ENCODE measurements at places on chromosomes 7 and 10.

GRCh38 chr7:105934572-105935185 lies 28.4 kb upstream of the CDHR3 start:
- no peak for DNase-seq

DNA sequence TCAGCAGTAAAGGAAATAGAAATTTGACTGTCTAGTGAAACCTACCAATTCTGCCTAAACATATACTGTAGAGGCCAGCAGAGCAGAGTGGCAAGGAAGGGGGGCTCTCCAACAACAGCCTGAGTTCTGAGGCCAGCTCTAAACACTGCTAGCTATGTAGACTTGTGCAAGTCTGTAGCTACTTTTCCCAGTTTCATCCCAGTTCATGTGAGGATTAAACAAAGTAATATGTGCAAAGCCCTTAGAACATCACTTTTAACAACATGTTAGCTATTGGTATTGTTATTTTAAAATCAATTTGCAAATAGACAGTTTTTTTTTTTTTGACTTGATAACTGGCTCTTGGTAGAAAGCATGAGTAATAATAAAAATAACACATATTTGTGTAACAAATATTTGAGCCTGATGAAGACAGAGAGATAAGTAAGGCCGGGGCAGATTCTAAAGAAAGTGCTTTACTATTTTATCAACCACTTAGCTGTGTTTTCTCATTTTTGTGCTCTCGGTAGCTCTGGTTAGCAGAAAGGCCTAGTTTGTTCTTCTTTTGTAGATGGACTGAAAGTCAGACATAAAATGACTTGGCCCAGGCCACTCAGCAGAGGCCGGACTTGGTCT lies 9.3 kb downstream of the CHST12 start:
- no peak for DNase-seq

DNA sequence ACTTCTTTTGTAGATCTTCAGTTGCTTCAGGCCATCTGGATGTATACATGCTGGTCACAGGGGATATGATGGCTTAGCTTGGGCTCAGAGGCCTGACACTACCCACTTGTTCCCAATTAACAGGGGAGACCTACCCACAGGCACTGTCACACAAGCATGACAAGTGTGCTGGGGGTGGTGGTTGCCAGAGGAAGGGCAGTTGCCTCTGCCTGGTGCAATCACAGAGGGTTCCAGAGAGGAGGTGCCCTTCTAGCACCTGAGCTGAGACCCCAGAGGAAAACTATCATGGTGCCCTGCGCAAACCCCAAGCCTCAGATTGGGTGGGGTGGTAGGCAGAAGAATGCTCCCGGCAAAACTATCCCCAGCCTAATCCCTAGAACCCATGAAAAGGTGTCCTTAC lies 65.6 kb upstream of the NANOS1 start:
- DNase-seq = no peak

- DNase-seq = no peak
These were observed 3.9 kb downstream of the ATXN7L1 start for GRCh38 chr7:105872491-105872890.

DNA sequence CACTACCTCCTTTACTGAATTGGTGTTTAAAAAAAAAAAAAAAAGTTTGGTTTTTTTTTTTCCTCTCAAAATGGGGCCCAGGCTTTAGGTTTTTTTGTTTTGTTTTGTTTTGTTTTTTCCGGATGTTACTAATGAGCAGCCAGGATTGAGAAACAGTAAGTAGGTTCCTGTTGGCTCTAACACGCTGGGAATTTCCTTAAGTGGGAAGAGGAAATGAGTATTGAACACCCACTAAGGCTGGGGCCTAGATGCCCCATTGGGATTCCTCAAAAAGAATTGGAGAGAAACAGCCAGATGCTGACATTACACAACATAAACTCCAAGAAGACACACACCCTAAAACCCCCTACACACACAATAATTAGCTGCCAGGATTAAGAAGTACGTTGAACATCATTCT lies 102.2 kb upstream of the NANOS1 start:
- no peak for DNase-seq

DNA sequence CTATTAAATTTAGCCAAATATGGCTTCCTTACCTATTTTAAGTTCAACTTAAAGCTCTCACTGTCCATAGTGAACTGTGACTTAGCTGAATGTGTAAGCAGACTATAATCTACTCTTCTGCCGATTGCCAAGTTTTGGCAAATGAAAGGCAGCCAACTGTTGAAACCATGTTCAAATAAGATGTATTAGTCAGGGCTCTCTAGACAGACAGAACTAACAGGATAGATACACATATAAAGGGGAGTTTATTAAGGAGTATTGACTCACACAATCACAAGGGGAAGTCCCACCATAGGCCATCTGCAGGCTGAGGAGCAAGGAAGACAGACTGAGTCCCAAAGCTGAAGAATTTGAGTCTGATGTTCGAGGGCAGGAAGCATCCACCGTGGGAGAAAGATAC lies 837.7 kb upstream of the AUTS2 start:
- DNase-seq = no peak

DNA sequence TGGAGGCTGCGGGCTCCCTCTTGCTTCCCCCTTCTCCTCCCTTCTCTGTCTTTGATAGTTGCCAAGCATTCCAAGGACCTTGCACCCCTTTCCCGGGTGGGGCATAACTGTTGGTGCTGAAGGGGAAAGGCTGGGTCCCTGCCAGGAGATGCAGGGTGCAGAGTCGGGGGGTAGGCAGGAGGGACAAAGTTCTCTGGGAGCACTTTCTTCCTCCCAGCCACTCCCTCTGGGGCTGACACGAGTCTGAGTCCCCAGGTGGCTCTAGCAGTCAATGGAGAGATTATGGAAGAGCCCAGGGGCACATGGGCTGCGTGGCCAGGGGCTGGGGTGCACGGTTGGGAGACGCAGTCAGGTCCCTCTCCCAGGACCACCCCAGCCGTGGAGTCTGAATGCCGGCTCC lies 2.1 kb downstream of the CLDN15 start:
- no peak for DNase-seq

DNA sequence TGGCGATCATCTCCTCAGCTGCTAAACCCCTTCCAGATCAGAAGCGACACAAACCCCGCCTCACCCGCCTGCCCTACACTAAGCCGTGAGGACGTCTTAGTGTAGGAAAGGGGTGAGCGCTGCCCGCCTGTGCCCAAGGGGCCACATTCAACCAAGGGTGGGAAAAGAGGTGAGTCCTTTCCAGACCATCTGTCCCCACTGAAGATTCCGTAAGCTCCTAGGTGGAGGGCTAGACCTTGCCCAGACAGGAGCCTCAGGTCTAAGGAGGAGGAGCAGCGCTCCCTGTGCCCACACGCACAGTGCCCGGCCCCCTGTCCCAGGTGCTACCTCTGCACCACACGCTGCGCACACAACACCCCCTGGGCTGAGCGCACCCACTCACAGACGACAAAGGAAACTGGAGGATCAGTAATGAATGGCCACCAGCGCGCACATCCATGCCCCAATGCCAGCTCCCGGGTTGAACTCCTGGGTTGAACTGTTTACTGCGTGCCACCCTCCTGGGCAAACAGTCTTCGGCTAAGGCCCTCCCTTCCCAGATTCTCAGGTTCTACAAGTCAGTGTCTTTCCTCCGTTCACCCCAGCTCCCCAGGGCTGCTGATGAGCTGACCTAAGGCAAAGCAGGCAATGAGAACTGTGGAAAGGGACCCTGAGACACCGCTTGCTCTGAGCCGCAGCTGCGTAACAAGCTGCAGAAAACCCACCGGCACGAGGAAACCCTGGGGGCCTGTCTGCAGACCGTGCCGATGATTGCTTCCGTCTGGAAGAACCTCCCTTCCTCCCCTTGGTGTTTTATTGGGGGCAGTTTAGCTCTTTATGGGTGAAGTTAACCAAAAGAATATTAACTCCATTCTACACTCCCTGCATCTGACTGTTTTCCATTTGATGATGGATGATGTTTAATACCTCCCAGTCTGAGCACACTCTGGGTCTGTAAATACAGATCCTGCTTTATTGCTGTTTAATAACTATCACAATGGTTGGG lies 185.9 kb downstream of the MAD1L1 start:
- DNase-seq = no peak

- DNase-seq = no peak
These were observed 13.6 kb downstream of the EIF4EBP2 start for GRCh38 chr10:70417568-70417967.

DNA sequence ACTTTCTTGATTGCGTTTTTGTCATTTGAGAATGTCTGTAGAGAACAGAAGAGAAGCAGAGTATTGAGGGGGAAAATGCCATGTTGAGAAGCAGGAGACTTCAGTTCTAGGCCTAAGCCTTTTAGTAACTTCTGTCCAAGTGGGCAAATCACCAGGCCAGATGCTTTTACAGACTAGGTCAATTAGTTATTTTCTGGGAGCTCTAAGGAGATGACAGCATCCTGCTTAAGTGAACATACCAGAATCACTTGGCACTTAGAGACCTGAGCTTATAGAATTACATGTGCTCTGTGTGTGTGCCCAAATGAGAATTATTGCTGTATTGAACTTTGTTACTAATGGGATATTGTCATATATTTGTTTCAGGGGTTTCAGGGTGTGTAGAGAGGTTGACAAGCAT lies 24.0 kb downstream of the AGK start:
- no peak for DNase-seq

GRCh38 chr7:37289367-37289766 lies 159.3 kb downstream of the ELMO1 start:
- DNase-seq = no peak

GRCh38 chr7:47715631-47716068 lies 133.7 kb upstream of the TNS3 start:
- no peak for DNase-seq

DNA sequence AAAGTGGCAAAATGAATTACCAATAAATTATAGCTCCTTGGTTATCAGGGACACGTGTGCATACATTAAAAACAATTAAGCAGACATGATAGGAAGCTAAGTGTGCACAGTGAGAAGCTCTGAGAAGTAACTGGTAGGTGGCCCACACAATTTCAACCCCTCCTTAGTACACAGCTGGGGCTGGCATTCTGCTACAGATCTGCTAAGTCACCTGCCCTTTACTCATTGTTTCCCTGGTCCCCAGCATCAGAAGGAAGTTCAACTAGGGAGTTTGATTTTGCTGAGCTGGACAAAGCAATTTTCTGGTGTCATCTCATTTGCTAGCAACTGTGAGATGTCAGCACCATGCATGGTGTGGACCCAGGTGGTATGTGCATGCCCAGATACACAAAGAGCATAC lies 424.1 kb upstream of the NPVF start:
- DNase-seq = no peak

GRCh38 chr7:73885975-73886798 lies 25.2 kb downstream of the TMEM270 start:
- no peak for DNase-seq

- no peak for DNase-seq
These were observed 92.5 kb downstream of the KLF6 start for GRCh38 chr10:3692387-3692999.

DNA sequence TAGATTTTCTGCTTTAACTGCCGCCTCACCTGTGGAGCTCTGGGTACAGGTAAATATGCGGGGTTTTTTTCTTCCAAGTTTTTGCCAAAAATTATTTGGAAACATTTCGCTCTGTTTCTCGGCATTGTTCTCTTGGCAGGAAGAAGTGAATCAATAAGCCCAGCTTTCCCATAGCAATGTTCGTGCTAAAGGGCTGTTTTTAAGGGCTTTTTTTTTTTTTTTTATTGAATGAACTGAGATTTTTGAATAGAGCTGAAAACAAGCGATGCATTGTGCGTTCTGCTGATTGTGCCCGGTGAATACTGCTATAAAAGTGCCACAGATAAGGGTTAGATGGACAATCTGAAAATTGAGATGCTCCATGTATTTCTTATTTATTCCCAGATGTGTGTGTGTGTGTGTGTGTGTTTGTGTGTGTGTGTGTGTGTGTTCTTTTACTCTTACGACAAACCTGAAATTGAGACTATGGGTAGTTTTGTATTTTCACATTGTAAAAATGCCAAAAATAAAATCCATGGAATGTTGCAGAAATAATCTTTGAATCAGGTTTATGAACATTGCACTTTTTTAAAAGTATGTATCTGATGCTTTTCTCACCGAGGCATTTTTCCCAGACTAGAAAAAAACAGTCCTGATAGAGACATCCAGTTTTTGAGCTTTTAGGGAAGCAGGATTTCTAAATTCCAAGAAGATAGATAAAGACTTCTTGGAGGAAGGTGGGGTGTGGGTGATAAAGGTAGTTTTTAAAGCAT lies 30.5 kb downstream of the KIAA1217 start:
- DNase-seq = no peak

- DNase-seq = no peak
These were observed 91.6 kb upstream of the KMT2E start for GRCh38 chr7:104922182-104923009.

- no peak for DNase-seq
These were observed 35.1 kb downstream of the RTKN2 start for GRCh38 chr10:62233356-62234076.

GRCh38 chr10:51141010-51141409 lies 66.7 kb downstream of the PRKG1 start:
- no peak for DNase-seq

DNA sequence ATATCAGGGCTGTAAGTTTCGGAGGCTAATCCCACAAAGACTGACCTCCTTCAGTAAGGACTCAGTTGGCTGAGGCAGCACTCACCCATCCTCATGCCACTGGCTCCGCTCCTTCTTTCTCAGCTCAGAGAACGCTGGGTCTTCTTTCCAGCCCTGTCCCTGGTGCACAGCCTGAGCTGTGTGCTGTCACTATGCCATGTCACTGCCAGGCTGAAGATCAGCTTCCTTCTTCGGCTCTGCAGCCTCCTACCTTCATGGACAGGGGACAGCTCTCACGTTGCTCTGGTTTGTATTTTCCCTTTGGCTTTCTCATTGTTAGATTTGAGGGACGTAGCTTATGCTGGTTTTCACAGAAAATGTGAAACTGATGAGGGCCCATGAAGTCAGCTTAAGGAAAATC lies 437.3 kb downstream of the GLRX3 start:
- DNase-seq = no peak

- no peak for DNase-seq
These were observed 14.5 kb downstream of the CAPZA2 start for GRCh38 chr7:116876664-116877442.

- no peak for DNase-seq
These were observed 104.7 kb upstream of the ARMC3 start for GRCh38 chr10:22823109-22823508.

DNA sequence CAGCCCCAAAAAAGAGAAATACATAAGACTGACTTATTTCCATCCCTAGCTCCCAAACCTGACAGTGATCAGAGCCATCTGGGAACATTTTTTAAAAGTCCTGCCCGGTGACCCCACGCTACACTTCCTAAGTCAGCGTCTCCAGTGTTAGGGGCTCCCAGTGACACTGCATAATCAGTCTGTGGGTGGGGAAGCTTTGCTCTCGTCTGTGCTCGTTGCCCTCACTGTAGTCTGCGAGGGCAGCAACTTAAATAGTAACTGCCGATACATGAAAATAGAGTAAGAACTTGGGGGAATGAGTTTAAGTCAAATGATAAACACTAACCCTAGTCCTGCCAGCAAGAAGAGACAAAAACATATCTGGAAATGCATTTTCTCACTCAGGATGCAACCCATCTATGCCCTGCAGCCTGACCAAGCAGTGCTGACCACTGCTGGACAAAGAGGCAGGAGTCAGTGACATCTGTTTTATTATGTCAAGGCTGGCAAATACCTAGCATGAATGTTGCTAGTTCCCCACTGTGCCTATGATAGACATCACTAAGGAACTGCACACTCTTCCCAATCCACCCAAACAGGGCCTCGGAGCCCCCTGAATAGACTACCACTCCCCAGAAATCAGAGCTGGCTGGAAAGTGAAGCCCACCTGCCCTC lies 18.7 kb downstream of the ERCC6 start:
- DNase-seq = no peak

GRCh38 chr7:157980774-157981173 lies 606.8 kb downstream of the PTPRN2 start:
- no peak for DNase-seq

- DNase-seq = no peak
These were observed 186.1 kb downstream of the PRKG1 start for GRCh38 chr10:51260376-51260775.

Data from stimulated activated CD8-positive, alpha-beta memory T cell treated with anti-CD3 and anti-CD28 coated beads, Interleukin-15, amount 100 ng/mL, for 4 hours (primary cell).